Right renal pelvis (tissue), 4 donors: ENCODE measurements at places on chromosomes 13 and 19. TPM values are rescaled to one million over a fixed set of nuclear protein-coding genes. Genes with fewer than 3 reads are reported as not detected.

Gene B3GLCT
- polyA plus RNA-seq, result 27.8 TPM

Gene HCST
- polyA plus RNA-seq, result 2.8 TPM

Gene LRP3
- polyA plus RNA-seq, result 21.5 TPM

Gene KLF1
- 0.44 TPM for polyA plus RNA-seq

Gene LGALS7
- 0.29 TPM for polyA plus RNA-seq

- DNase-seq, result no peak
Measured at GRCh38 chr13:99442273-99442895, 58.9 kb upstream of the TM9SF2 start.

DNA sequence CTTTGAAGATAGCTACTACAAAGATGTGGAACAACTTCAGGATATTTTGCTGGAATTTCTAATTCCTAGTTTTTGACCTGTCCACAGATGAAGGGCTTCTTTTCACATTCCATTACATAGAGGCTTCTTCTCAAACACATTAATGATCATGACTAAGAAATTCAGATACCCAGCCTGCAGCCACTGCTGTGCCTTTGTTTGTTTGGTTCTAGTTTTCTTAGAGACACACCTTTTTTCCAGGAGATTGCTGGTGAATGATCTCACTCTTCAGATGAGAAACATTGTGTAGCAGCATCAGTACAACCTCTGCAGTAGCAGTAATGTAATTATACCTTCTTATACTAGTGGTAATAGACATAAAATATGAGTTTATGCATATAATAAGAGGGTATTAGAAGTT is 5.0 kb downstream of the TDRD3 start:
- no peak for DNase-seq

DNA sequence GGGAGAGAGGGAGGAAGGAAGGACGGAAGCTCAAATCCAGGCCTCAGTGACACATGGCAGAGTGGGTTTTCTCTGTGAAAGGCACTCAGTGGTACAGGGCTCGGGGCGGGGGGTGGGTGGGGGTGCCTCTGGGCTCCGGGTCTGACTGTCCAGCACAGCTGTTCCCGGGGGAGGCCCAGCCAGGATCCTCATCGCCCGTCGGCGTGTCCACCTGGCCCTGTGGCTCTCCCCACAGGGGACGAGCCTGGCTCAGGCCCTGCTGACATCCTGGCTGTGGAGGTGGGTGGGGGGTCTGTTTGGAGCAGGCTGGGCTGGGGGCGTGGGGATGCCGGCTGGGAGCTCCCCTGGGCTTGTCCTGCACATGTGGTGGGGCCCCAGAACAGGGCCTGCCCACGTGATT is 18.2 kb upstream of the MATK start:
- no peak for DNase-seq

- no peak for DNase-seq
Measured at GRCh38 chr19:46181388-46181779, 33.3 kb downstream of the IGFL2 start.

- no peak for DNase-seq
Measured at GRCh38 chr19:13717194-13717643, 47.1 kb upstream of the MRI1 start.

DNA sequence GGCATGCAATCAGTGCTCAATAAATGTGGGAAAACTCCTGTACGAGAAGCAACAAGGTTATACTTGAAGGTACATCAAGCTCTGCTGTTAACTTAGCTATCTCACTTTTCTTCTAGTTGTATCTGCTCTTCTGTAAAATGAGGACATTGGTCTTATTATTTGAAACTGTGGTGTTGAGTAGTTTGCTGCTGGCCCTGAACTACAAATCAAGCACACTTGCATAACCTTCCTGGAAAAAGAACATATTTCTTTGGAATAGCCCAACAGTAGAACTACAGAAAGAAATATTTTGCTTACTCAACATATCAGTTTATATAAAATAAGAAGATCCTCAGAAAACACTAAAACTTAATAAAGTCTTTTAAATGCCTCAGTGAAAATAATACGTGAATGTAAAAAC is 203.0 kb downstream of the KCTD12 start:
- no peak for DNase-seq
